ENCODE measurements at places on chromosomes 13 and 19.
A peak's percentile ranks its signal among the peaks of the same experiment; 100 is the strongest.

DNA sequence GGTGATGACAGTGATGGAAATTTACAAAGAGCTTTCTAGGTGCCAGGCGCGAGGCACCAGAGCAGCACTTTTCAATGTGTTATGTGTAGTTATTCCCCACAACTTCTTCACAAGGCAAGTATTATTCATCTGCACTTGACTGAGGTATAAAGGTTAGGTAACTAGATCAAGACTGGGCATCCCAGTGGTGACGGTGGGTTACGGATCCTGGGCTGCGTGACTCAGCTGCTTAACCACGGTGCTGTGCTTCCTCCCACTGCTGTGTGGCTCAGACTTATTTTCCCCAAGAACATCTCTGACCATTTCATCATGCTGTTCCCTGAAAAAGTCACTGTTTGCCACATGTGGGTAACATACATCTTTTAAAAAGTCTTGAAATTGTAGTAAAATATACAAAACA, 19.3 kb downstream of the EDDM13 start:
- no peak for DNase-seq

- no peak for DNase-seq
Measured at GRCh38 chr19:51143486-51143885, 1.4 kb downstream of the SIGLEC7 start.

- DNase-seq: no peak
Measured at GRCh38 chr19:50500060-50500752, 10.8 kb downstream of the JOSD2 start.

DNA sequence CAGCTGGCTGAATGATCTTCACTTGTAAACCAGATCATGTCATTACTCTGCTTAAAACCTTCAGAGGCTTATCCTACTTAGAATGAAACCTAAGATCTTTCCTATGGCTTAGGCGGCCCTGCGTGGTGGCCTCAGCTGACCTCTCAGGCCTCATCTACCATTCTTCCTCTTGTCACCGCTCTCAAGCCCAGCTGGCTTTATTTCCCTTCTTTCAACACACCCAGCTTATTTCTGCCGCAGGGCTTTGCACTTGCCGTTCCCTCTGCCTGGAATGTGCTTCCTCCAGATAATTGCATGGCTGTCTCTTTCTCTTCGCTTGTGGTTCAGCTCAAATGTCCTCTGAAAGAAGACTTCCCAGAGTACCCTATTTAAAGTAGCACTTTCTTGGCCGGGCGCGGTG, 3.6 kb upstream of the ASF1B start:
- no peak for DNase-seq

DNA sequence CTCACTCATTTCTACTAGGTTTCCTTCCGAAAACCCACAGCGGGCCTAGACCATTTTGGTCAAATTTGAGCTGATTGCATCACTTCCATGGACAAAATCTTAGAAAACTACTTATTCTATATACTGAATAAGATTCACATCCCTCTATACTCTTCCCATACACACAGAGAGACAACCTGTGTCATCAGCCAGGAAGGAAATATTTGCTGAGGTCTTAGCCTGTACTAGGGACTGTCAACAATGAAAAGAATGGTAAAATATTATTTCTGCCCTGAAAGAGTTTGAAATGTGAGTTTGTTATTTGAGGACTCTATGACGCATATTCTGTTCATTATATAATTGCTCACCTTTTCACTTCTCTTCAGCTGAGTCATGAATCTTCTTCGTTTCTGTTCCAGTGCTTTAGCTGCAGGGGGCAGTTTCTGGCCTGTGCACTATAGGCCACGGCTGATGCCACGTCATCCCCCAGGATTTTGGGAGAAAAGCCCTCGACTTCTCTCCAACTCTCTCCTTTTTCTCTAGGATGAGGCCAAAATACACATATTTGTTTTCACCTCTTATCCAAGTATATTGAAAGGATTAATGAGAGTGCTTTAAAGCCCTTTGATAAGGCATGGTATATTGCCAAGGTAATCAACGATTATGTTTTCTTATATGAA, 47.7 kb downstream of the GSX1 start:
- no peak for DNase-seq

DNA sequence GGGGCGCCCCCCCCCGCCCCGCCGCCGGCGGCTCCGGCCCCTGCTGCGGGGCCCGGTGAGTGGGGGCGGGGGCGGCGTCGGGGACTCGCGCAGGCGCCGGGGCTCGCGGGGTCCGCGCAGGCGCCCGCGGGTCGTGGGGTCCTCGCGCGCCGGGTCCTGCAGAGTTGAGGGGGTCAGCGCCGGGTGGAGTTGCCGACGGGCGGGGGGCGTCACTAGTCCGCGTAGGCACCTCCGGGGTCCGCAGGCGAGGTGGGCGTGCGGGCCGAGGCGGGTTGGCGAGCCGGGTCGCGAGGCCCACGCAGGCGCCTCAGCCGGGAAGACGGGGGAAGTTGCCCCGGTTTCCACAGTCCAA, 365 bp downstream of the PPP6R1 start:
- DNase-seq: peak; percentile 65

DNA sequence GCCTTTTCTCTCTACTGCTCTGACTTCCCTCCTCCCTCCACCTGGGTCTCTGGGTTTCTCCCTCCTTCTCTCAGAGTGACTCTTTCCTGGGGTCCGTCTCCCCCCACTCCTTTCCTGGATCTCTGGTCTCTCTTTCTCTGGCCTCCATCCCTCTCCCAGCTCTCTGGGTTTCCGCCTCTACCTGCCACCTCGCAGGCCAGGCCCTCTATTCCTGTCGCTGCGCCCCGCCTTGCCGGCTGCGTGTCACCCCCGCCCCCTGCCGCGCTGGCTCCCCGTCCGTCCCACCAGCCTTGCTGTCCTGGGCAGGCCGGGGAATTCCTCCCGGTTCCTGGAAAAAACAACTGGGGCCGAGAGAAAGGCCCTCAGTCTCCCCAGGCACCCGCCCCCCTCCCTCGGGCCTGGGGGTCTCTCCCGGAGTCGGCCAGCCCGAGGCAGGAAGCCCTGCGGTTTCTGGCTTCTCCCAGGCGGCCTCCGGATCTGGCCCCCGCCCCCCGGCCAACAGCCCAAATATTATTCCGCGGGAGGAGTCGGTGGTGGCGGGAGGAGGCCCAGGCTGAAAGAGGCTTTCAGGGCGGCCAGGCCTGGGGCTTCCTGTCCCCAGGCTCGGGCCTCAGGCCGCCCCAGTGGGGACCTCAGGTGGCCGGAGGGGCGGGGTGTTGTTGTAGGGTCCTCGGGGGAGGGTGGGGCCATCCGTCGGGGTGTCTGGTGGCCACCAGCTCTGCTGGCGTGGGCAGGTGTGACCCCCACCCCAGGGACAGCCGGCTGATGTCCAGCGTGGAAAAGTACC, 9.3 kb downstream of the IRF2BP1 start:
- DNase-seq: peak; percentile 58

- DNase-seq: no peak
Measured at GRCh38 chr19:33872445-33873320, 76.0 kb downstream of the KCTD15 start.

All from activated naive CD4-positive, alpha-beta T cell treated with anti-CD3 and anti-CD28 coated beads, Interleukin-2, amount 50 U/mL, for 16 hours (primary cell).